Left ventricle myocardium inferior (tissue), 1 donor: ENCODE measurements at places on chromosomes 6 and 20. TPM values are rescaled to one million over a fixed set of nuclear protein-coding genes. Genes with fewer than 3 reads are reported as not detected.

The SLC17A2 gene
- not detected for total RNA-seq

The KCNQ2 gene
- 2.3 TPM for total RNA-seq

The MAP1LC3A gene
- total RNA-seq, result 110 TPM

The RTEL1 gene
- 9.6 TPM for total RNA-seq

The DEK gene
- total RNA-seq, result 54.0 TPM

The SEL1L2 gene
- total RNA-seq, result 1.4 TPM

The CCDC28A gene
- 9.0 TPM for total RNA-seq

The SPATA25 gene
- 2.4 TPM for total RNA-seq

The PEX7 gene
- 14.8 TPM for total RNA-seq

DNA sequence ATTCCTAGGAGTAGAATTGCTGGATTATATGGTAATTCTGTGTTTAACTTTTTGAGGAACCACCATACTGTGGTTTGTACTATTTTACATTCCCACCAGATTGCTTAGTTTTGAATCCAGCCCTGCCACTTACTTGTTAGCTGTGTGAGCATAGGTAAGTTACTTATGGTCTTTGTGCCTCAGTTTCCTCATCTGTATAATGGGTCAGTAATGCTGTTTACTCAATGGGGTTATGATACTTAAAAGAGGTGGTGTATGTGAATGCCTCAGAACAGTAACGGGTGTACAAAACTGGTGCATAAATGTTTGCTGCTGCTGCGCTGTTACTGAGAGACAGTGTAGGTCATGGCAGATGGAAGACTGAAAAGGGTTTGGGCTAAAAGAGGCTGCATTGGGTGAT, 239.3 kb downstream of the NRN1 start:
- no peak for DNase-seq

- no peak for DNase-seq
Measured at GRCh38 chr20:38950254-38950653, 11.9 kb upstream of the DHX35 start.

- no peak for DNase-seq
Measured at GRCh38 chr6:46366190-46366900, 124.9 kb downstream of the RCAN2 start.

DNA sequence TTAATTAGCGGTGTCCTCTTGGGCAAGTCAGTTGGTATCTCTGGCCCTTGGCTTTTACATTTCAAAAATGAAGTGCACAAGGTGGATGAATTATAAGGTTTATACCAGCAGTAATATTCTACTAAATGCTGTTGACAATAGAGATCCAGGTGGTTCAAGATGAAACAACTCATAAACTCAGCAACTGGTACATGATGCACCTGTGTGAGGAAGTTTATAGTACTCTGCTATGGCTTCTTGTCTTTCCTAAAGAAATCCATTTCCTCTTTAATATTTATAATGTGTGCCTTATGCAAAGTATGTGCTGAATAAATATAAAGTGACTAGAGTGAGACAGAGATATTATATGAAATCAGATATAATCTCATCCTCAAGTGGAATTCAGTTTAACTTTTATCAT, 48.5 kb downstream of the ADGRG6 start:
- no peak for DNase-seq

- no peak for DNase-seq
Measured at GRCh38 chr6:11366183-11366933, 133.9 kb upstream of the NEDD9 start.

DNA sequence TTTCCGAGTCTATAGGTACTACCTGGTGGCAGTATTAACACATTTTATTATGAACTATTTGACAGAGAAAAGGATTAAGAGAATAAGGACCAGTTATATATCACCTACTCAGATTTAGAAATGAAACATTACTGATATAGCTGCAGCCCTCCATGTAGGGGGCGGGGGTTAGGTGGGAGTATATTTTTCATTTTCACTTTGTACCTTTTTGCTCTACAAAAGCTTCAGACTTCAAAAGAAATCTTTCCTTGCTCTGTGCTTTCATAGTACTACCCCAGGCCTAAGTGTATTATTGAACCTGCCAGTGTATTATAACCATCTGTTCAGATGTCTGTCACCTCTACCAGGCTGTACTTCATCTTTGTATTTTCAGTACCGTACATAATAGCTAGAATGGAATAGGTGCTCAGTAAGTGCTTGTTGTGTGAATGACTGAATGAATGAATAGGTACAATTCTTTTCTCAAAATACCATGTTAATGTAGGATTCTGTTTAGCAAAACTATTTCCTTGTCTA, 43.0 kb downstream of the CDKAL1 start:
- DNase-seq, result no peak

DNA sequence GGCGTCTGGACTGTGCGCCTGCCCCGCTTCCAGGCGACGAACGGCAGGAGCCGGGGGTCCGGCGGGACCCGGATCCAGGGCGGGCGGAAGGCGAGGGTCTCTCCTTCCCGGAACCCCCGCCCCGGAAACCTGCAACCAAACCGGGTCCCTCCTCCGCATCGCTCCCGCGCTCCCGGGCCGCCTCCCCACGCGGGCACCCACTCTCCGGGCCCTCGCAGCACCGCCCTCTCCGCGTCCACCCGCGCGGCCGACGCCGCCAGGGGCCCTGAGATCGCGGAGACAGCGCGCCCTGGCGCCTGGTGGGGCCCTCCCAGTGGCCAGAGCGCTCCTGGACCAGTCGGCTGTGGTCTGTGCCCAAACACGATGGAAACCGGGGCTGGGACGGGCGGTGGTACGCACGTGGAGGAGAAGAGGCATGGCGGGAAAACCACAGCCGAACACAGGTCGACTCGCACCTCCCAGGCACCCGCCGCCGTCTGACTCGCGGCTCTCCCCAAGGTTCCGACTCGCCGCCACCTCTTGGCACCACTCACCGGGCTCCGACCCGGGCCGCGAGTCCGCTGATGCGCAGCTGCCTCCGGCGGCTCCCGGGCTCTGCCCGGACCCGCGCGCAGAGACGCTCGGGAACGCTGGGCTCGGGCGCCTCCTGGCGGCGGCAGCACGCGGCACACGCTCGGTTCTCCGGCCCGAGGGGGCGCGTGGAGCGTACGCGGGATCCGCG, 7.9 kb downstream of the NKX2-2 start:
- DNase-seq, result no peak

- DNase-seq, result no peak
Measured at GRCh38 chr6:10463491-10464481, 48.9 kb upstream of the TFAP2A start.

DNA sequence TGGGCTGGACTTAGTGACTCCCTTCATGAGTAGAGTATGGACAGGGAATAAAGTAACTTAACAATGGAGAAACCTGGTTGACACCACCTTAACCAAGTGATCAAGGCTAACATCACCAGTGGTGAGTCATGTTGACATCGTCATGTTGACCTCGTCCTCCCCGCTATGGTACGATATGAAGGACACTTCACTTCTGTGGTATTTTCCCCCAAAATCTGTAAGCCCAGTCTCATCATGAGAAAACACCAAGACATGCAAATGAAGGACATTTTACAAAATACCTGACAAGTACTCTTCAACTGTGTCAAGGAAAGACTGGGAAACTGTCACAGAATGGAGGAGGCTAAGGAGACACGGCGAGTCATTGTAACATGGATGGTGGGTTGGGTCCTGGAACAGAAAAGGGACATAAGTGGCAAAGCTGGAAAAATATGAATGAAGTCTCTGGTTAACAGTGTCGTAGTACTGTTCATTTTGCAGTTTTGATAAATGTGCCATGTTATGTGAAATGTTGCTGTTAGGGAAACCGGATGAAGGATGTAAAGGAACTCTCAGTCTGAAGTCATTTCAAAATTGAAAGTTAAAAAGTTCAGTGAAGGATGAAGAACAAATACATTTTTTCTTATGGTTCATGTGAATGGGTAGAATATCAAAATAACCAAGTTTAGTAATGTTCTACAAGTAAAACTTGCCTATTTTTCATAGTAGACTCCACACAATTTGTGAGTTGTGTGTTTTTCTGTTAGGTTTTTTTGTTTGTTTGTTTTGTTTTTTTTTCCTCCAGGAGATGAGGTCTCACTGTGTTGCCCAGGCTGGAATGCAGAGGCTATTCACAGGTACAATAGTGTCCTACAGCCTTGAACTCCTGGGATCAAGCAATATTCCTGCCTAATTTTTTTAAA, 247.5 kb downstream of the TMEM242 start:
- no peak for DNase-seq

DNA sequence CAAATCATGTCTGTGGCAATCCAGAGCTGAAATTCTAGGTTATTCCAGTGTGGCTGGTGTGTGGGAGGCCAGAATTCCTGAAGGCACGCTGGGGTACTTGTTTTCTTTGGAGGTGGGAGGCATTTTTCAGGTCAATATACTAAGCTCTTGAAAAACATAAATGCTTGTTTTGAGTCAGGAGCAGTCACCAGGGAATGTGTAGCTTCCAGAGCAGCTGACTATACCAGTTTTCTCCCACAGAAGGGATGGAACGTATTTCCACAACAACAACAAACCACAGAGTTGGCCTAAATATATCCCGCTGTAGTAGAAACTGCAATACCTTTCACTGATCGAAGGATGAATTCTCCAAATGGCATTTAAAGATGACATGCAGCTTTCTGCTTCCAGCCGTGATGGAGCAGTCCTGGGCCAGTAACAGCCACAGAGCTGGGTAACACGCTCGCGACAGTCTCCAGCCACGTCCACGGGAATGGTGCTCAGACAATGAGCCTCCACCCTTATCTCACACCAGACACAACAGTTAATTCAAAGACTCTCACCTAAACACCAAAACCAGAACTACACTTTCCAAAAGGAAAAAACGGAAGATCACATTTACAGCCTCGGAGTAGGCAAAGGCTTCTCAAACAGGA, 23.2 kb downstream of the CHRNA4 start:
- no peak for DNase-seq

GRCh38 chr20:23244156-23244915, 106.3 kb upstream of the NXT1 start:
- no peak for DNase-seq

DNA sequence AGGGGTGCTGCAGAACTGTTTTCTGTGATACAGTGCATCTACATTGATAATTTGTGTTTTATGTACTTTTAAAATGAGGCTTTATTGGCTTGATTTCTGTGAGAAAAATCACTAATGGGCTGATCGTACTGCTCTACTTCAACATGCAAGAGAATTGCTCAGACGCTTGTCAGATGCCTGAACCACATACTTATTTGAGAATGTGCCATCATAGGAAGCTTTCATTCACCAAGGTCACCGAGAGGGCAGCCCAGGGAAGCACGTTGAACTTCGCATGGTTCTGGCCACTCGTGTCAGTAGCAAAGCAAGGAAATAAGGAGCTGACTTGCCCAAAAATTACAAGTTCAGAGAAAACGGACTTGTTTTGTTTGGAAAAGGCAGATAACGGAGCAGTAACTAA, 168.5 kb upstream of the AKAP12 start:
- peak; percentile 50 for DNase-seq

DNA sequence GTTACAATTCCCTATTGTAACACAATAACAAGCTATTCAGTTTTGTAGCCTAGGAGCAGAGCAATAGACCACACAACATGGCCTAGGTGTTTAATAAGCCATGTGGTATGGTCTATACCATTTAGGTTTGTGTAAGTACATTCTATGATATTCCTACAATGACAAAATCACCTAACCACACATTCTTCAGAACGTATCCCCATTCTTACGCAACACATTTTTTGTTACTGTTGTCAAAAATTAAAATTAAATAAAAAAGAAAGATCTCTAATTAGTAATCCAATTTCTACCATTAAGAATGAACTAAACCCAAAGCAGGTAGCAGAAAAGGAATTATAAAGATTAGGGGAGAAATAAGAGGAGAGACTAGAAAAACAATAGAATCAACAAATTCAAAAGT, 44.0 kb downstream of the RANBP9 start:
- DNase-seq, result no peak

DNA sequence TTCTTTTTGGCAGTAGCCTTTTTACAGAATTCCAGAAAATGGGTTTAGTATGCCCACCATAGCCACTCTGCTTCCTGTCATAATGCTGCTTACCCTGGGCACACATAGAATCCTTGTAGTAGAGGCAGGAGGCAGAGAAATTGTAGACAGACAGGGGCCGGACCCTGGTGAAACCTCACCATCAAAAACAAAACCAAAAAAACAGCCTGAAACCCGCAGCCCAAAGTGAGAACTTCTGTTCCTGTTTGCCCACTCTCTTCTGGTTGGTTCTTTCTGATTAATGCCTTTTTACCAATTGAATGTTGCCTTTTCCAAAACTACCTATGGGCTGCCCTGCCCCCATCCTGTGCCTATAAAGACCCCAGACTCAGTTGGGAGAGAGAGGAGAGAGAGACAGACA, 188.2 kb downstream of the CDKAL1 start:
- no peak for DNase-seq

DNA sequence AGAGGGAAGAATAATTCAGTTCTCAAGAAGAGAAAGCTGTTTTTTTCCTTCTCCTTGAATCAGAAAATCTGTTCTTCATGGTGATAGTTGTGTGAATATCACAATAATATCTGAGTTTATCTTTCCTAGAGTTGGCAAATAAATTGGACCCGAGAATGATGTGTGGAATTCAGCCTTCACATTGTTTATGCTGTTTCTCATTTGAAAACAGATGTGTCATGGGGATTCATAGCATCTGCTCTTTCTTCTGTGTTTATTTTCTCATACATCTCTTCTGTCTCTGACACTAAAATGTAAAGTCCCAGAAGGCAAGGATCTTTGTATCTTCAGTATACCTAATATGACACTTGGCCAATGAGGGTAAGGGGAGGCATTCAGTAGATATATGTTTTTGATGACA, 103.6 kb upstream of the SGK1 start:
- DNase-seq, result no peak

- DNase-seq, result no peak
Measured at GRCh38 chr6:131937226-131937625, 13.9 kb downstream of the CCN2 start.

- DNase-seq, result no peak
Measured at GRCh38 chr6:43812850-43813578, 43.0 kb downstream of the VEGFA start.

DNA sequence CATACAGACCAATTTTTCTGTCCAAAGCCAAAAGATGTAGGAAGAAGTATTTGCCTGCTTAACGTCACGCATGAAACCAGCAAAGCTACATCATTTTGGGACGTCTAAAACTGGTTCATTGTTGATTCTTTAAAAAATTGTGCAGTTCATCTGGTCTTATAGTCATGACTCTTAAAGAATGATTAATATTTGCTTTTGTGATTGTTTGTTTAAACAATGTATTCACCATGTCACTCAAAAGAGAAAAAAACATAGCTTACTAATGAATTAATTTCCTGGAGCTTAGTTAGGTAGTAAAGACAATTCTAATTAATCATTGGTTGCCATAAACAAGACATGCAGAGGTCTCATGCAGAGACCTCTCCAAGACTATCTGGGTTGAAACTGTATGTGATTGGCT, 157.3 kb downstream of the RPS12 start:
- no peak for DNase-seq

DNA sequence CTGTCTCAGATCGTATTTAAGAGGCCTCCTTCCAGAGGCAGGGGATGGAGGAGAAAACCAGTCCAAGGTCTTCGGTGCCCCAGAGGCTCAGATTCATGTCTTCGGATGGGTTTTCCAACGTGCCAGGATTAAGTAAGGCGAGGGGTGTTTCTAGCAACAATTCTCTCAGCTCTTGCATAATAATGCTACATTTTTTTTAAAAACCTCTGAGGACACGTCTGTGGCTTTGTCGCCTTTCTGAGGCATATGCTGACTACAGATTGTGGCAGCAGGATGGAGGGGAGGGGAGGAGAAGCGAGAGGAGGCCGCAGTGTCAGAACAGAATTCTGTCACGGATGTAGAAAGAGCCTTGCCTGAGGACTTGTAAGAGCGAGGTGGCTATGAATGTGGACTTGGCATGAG, 17.7 kb upstream of the CCDC167 start:
- no peak for DNase-seq

- DNase-seq, result no peak
Measured at GRCh38 chr6:148472171-148473105, 129.8 kb downstream of the SASH1 start.

GRCh38 chr6:44925100-44925739, 402.9 kb upstream of the RUNX2 start:
- DNase-seq, result no peak
